GM23248 (cell line): ENCODE measurements at places on chromosomes 2 and 18. TPM values are rescaled to one million over a fixed set of nuclear protein-coding genes. Genes with fewer than 3 reads are reported as not detected.

GRCh38 chr2:150885236-150885635 lies 376.4 kb downstream of the RBM43 start:
- peak; percentile 58 for DNase-seq

ADNP2 gene
- total RNA-seq, result 11.3 and 14.3 TPM in 2 replicates

DNMT3A gene
- 7.1 and 18.4 TPM in 2 replicates for total RNA-seq

- no peak for DNase-seq
Observed at GRCh38 chr2:88606371-88607030, 20.8 kb downstream of the EIF2AK3 start.

RFTN2 gene
- total RNA-seq, result 1.6 and 2.1 TPM in 2 replicates

GRCh38 chr2:20451000-20451290 lies 4.1 kb downstream of the RHOB start:
- no peak for DNase-seq

DNA sequence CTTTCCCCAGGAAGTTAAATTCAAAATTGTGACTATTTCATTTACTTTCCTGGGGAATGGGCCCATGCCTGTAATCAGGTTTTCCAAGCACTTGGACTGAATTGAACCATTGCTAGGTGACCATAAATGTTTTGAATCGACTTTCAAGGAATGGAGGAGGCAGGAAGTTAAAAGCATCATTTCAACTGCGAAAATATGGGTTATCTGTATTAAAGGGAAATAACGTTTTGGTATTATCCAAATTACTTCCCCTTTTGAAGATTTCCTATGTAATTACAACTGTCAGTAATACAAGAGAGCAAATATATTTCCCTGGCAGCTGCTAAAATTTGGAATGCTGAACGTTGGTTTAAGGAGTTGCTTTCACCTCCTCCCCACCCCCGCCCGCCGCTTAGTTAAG lies 19.0 kb downstream of the PNO1 start:
- no peak for DNase-seq

SYT4 gene
- total RNA-seq, result not detected in 2 replicates

GRCh38 chr18:64986906-64987495 lies 763.8 kb upstream of the CDH7 start:
- DNase-seq, result no peak

DNA sequence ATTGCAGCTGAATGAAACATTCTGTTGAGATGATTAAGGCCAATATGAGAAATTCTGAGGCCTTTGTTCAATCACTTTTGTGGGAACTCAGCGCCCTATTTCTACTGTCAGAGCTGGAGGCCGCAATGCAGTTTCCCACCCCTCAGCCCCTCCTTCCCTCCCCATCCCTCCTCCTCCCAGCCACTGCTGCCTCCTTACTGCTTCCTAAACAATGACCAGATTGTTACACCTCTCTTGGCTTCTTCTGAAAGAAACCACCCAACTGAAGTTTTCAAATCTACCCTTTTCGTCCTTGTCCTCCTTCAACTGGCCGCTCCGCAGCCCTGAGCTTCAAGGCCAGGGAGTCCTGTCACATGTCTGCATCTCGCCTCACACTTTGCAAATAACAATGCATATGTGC lies 36.7 kb upstream of the MAPK4 start:
- DNase-seq, result no peak

SIX3 gene
- total RNA-seq, result not detected in 2 replicates

TRABD2A gene
- total RNA-seq, result 5.0 and 5.7 TPM in 2 replicates

KYNU gene
- total RNA-seq, result under 0.01 TPM in 1 of 2 replicates, not detected in the other

CTAGE1 gene
- total RNA-seq, result 0.11 TPM in 1 of 2 replicates, not detected in the other

- DNase-seq, result peak; percentile 54
Observed at GRCh38 chr2:72932045-72932740, 14.9 kb downstream of the EMX1 start.

GRCh38 chr2:3805201-3805939 lies 102.0 kb downstream of the DCDC2C start:
- peak; percentile 14 for DNase-seq

DNA sequence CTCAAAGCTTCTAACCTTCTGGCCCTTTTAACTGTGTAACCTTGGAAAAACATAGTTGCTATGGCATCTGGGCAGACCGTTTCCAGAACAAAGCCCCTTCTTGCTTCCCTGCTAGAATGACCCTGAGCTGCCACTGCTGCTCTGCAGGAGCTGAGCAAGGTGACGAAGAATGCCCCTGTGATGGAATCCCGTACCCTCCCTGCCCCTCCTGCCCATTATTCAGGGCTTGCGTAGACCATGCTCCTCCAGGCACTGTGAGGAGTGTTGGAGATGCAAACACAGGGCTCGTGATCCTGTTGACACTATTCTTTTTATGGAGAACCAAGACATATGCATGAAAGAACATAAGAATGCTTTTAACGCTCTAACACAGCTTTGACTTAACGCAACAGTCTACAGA lies 191.1 kb downstream of the CDH2 start:
- no peak for DNase-seq

DNA sequence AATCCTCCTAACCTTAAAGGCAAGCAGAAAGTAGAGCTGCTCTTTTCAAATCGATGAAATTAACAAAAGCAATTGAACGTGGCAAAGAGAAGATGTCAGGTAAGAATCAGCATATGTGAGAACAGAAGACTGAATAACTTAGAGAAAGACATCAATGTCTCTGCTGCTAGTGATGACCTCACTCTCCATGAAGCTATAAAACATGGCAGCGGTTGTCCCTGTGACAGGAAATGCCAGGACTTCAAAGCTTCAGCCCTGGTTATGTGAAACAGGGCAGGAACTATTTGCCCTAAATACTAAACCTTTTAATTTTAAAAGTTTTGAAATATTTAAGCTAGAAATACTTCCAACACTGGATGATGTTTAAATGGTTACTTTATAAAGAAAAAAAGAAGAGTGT lies 383.7 kb downstream of the XIRP2 start:
- DNase-seq, result peak; percentile 4

GRCh38 chr18:23126376-23127056 lies 8.8 kb upstream of the CABLES1 start:
- DNase-seq, result peak; percentile 72
